ENCODE measurements at places on chromosomes 3 and 15. TPM values are rescaled to one million over a fixed set of nuclear protein-coding genes. Genes with fewer than 3 reads are reported as not detected.
A peak's percentile ranks its signal among the peaks of the same experiment; 100 is the strongest.

DNA sequence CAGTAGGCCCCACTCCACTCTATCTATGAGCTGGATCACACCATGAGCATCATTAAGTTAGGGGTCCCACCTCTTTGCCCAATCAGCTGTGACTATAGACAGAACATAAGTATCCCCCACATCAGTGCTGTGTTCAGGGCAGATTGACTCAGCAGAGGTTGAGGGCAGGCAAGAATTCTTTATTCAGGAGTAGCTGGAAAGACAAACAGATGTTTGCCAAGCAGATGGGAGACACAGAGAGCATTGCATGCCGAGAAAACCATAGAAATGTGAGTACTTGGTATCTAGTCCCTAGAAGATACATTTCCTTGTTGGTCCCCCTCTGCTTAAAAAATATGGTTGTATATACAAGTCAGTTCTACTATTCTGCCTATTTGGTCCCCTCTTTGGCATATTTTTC is 440.8 kb downstream of the RAP2B start:
- DNase-seq: no peak

The LRIG1 gene
- total RNA-seq: 4.0 TPM

GRCh38 chr15:88108991-88109390 is 147.5 kb downstream of the NTRK3 start:
- DNase-seq: no peak

DNA sequence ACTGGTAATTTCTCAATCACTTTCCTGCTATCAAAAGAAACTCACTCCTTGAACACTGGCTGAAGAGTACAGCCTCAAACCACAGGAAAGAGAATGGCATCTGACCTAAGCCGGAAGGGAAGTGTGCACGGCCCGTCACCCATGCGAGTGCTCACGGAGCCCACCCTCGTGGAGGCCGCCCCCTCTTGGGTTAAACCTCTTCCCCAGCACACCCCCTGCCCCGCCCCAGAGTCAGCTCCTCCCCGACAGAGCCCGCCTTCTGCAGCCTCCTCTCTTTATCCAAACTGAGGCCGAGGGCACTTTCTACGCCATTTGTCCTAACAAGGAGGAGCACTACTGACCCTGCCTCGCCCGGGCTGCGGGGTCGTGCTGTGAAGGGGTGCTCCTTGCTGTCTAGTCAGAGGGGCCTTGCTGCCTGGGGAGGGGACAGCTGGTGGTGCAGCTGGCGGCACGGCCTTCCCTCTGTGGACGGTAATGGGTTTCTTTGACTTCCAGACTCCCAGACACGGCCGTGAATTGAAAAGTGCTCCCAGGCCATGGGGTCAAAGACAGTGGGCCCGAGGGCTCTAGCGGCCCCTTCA is 137.7 kb downstream of the NSMCE3 start:
- DNase-seq: no peak

DNA sequence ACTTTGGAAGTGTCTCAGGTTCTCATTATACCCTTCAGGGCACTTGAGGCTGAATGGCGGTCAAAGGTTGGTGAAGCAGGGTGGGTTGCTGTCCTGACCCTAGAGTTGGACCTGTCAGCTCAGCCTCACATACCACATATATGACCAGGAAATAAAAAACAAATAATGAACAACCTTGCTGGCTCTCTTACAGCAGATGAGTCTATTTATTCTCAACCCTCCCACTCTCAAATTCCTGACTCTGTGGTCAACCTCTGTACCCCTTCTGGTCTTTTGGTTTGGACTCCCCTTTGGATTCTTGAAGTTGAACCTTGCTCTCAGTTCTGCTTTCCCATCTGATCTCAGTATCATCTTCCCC is 16.9 kb downstream of the PPP2R3A start:
- DNase-seq: no peak

DNA sequence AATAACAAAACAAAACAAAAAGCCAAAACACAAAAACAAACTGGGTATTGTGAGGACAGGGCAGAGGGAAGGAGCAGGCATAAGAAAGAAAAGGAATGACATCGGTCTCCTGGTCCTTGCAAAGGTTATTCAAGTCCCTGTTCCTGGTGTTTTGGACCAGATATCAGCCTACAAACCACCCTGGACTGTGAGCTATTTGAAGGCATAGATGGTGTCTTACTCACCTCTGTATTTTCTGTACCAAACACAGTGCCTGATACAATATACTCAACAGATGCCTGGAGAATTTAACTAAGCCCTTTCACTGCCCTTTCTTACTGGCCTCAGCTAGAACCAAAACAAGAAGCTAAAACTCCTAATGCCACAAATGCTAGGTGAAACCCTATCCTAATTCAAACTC is 197.0 kb downstream of the TIGIT start:
- no peak for DNase-seq

The BMF gene
- total RNA-seq: 0.23 TPM

- DNase-seq: peak; percentile 52
Observed at GRCh38 chr15:74036271-74037170, 42.0 kb downstream of the PML start.

The TXNRD3 gene
- 12.3 TPM for total RNA-seq

The RARRES1 gene
- not detected for total RNA-seq

All from Caki2 (cell line).